Natural killer cell (primary cell): ENCODE measurements at places on chromosomes 2 and 18.
A peak's percentile ranks its signal among the peaks of the same experiment; 100 is the strongest.

GRCh38 chr2:202361108-202361507 lies 15.0 kb upstream of the BMPR2 start:
- no peak for DNase-seq

- no peak for DNase-seq
Measured at GRCh38 chr2:167335541-167335992, 447.3 kb downstream of the XIRP2 start.

GRCh38 chr2:218162814-218163213 lies 3.9 kb downstream of the CXCR1 start:
- DNase-seq: no peak

DNA sequence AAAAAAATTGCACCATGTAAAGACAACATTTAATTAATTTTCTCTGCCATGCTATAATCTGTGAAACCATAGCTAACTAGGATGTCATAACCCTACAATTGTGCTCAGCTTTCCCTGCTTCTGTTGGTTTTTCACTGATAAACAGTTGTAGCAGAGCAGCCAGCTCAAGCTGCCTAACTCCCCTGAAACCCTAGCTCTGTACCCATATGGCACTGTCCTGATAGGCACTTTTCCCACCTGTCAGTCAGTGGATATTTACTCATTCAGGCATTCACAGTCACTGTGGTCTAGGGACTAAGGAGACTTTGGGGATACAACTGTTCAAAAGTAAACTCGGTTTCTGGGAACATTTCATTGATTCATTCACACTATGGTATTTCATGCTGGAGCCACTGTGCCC lies 407.0 kb downstream of the DSEL start:
- no peak for DNase-seq

GRCh38 chr2:161355106-161355505 lies 46.9 kb downstream of the PSMD14 start:
- DNase-seq: no peak

GRCh38 chr2:56244506-56244905 lies 60.7 kb downstream of the CCDC85A start:
- DNase-seq: no peak

- no peak for DNase-seq
Measured at GRCh38 chr2:132438691-132439090, 22.1 kb downstream of the GPR39 start.

GRCh38 chr18:26442126-26442525 lies 106.2 kb downstream of the KCTD1 start:
- DNase-seq: no peak

GRCh38 chr2:88188748-88189147 lies 18.6 kb downstream of the THNSL2 start:
- no peak for DNase-seq

- DNase-seq: peak; percentile 73
Measured at GRCh38 chr2:85887566-85888019, 1.2 kb downstream of the ST3GAL5 start.

DNA sequence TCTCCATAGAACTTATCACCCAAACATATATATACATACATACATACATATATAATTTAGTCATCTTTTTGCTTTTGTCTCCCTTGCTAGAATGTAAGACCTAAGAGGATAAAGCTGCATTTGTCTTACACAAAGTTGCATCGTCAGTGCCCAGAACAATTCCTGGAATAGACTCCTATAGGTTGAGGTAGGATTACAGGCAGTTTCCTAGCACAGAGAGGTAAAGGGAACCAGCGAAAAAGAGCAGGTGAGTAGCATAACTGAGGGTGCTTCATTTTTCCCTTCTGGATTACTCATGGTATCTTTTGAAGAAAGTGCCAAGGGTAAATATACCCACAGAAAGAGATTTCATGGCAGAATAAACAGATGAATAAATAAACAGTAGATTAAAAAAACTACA lies 68.1 kb upstream of the AMMECR1L start:
- DNase-seq: no peak

DNA sequence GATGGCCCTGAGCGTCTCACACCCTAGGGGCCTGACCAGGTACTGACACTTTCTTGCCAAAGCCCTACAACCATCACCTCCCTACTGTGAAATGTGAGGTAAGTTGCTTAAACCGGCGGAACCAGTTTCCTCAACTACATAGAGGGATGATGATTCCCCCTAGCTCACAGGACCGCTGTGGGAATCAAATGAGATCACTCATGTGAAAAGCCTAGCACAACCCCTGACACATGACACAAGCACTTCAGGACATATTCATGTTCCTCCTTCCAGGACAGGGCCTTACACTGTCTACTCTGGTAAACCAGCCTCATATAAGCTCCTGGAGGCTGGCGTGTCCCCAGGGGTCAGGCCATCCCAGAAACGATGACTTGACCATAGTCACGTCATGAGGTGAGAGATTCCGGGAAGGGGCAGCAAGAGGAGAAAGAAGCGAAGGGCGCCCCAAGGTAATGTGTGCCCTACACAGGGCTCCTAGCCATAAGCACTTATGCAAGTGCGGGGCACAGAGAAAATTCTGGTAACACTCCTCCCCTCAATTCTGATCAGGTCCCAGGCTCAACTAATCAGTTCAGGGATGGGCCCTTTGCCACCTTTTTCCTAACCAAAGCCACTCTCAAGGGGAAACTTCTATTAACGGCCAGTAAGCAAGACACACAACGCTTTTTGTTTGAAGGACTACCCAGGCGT lies 49.5 kb downstream of the C2orf42 start:
- DNase-seq: peak; percentile 88

GRCh38 chr18:39424261-39424660 lies 1858.7 kb upstream of the CELF4 start:
- DNase-seq: no peak

DNA sequence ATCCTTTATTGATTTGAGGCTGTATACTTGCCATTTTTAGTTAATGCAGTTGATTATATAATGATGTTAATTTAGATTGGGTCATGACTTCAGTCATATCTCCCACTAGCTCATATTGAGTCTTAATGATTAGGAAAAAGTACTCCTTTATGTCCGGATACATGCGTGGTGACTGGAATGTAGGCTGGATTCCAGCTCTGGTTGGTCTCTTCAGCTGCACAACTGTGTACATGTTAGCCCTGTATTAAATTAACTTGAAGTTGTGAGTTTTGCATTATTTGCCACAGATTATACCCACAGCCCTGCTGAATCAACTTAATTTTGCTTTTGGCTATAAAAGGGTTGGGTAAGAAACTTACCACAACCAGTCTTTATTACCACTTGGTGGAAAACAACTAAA lies 22.5 kb downstream of the MOB4 start:
- no peak for DNase-seq

DNA sequence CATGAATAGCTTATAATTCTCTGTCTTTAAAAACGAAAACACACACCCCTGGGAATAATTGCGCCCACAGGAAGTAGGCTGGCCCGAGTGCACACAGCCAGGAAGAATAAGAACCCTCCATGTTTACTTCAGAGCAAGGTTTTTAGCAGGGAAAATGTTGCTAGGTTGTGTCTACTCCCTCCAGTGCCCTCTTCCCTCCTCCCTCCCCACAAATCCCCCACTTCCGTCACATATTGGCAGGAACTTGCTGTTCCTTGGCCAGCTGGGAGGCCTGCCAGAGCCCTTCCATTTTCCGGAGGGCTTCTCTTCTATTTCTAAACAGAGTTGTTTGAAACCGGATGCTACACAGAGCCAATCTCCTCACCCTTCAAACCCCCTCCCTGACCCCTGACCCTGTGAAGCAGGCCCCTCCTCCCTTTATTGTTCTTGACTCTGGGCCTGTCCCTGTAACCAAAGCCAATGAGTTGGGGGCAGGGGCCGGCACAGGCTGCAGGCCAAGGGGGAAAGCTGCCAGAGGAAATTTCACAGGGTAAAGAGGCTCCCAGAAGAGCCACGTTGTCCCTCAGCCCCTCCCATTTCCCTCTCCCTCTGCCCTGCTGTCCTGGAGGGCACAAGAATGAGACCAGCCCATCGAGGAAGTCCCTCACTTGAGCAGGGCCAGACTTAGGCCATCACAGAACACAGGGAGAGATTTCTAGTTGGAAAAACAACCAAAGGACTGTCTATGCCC lies 49.8 kb upstream of the LGALSL start:
- DNase-seq: no peak

GRCh38 chr18:48775372-48776155 lies 175.2 kb downstream of the SMAD7 start:
- no peak for DNase-seq

- no peak for DNase-seq
Measured at GRCh38 chr2:72827966-72828646, 2.3 kb upstream of the EXOC6B start.
